CD4-positive, alpha-beta T cell treated with Interleukin-6 at 100 ng/mL for 8 hours (primary cell): ENCODE measurements at places on chromosomes 5 and 9.

GRCh38 chr5:123512611-123513461 lies 859 bp downstream of the CSNK1G3 start:
- DNase-seq = peak; percentile 14

DNA sequence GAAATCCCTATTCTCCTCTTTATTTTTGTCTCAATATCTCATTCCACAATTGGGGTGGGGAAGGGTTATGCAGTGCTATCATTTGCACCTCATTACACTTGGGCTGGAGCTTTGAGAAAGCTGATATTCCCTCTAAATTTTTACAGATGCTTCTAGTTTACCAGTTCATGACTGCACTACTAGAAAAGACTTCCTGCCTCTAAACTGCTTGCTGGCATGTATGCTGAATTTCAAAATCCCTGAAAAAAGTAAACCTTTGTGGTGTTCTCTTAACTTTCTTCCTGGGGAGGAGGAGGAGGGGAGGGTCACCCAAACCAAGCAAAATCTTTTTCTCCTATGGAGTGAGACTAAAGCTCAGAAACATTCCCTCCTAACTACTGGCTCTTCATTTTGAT lies 45.1 kb downstream of the BNC2 start:
- no peak for DNase-seq

- no peak for DNase-seq
Measured at GRCh38 chr5:42564689-42565356, 141.6 kb downstream of the GHR start.

DNA sequence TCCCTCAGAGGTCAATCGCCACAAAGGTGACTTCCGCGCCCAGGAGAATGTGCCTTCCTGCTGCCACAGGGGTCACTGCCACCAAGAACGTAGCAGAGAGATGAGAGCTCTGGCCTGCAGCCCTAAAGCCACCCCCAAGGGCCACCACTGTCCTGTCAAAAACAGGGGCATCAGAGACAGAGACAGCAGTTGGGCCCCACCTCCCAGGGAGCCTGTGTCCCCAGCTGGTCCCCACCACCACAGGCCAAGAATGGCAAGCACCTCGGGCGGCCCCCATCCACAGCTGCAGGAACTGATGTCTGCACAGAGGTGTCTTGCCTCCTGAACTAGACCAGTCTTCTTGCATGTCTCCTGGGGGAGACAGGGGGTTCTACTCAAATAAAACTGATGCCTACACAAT lies 5.8 kb downstream of the SPATA31E1 start:
- DNase-seq = no peak

- DNase-seq = no peak
Measured at GRCh38 chr9:36939655-36940499, 94.2 kb downstream of the PAX5 start.

DNA sequence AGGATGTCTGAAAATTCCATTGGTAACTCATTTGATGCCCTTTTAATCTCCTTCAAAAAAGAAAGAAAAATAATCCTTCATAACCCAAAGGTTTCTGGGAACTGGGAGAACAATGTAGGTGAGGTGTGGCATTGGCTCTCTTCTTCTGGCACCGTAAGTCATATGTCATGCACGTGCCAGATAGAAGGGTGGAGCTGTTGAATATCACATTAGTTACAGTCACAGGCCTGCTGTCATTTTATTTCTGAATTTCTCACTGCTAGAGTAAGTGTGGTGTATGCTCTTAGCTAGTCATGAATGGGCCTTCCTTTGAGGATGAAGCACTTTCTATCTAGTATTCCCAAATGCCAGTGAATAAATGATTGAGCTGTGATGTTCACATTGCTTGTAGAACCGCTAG lies 201.8 kb upstream of the SGCD start:
- no peak for DNase-seq

DNA sequence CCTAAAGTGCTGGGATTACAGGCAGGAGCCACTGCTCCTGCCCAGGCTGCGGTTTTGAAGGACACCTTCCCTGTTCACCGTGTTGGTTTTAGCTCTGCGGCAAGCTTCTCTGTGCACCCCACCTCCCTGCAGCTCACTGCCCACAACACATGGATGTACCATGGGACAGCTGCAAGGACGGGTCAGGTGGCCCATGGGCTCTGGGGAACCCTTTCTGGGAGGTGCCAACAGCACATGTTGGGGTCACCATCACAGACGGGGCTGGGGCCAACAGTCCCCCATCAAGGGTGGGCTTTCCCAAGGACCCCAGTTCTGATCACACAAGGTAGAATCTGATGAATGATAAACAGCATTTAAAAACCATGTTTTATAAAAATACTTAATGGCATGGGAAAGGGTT lies 7.5 kb downstream of the EXD3 start:
- DNase-seq = no peak

DNA sequence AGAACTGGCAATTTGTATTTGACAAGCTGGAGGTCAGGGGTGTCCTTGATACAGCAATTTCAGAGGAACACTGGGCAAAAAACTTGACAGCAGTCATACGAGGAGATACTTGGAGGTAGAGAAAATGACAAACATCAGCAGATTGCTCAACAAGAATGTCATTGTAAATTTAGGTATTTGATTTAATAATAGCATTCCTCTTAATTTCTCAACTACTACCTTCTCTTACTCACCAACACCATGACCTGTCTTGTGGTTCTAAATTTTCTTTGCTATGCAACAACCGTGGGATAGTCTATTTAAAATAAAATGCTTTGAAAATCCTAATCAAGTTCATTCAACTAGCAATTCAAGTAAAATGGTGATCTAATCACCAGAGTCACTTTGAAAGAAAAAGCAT lies 128.4 kb downstream of the DNAH5 start:
- no peak for DNase-seq

GRCh38 chr9:134978272-134978671 lies 60.6 kb upstream of the FCN1 start:
- no peak for DNase-seq
